ENCODE measurements at places on chromosomes 6 and 20. TPM values are rescaled to one million over a fixed set of nuclear protein-coding genes. Genes with fewer than 3 reads are reported as not detected.
A peak's percentile ranks its signal among the peaks of the same experiment; 100 is the strongest.

Gene BPIFB4
- total RNA-seq: not detected

- no peak for DNase-seq
Observed at GRCh38 chr6:127031511-127031910, 87.0 kb upstream of the RSPO3 start.

DNA sequence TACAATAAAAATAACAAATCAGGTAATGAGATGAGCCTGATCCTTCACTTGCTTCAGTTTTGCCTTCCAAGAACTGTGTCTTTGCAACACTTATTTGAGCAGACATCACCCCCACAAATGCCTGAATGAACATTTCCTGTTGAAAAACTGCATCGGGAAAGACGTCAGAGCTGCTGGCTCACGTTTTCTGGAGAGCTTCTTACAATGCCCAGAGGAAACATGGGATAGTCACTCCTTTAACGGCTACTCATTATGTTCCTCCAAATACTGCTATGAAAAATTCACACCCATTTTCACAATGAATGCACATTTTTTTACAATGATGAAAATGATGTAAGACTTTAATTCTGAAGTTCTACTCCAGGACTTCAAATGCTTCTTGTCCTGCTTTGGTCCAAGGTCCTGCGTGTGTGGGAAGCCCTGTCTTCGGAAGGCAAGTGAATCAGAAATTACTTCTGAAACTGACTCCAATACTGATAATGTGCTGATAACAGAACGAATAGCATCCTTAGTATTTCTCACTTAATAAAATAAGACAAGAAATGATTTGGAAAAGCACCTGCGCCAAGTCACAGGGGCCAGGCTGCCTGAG, 238.0 kb downstream of the ANKRD60 start:
- DNase-seq: peak; percentile 87

Gene CFAP206
- not detected for total RNA-seq

DNA sequence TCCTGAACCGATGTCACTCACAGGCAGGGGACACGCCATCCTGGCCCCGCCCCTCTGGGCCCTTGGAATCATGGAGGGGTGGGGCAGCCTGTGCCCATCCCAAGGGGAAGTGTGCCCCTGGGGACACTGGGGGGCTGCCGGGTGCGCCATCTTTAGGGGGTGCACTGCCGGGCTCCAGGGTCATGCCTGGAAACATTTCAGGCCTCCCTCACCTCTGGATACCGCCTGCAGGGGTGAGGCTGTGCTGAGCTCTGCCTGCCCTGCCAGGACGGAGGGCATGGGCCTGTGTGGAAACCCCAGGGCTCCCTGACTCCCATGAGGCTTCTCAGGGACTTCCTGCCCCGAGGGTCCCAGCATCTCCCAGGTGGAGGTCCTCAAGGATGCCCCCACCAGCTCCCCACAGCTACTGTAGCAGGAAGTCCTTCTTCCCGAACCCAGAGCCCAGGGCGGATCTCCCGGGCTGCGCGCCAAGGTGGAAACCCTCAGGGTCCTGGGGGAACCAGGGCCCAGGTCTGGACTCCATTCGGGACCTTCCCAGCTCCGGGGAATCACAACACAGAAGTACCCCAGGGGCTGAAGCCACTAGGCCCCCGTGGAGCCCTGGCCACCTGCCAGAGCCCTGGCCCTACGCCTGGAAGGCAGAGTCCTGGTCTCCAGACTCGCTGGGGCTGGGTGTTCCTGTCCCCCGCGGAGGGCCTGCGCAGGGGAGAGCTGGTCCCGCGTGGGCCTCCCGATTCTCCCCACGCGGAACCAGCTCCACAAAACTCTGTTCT, 15.6 kb downstream of the CHRNA4 start:
- DNase-seq: no peak

Gene VNN1
- total RNA-seq: under 0.01 TPM

GRCh38 chr6:20404641-20405032, 3.0 kb downstream of the E2F3 start:
- peak; percentile 74 for DNase-seq

DNA sequence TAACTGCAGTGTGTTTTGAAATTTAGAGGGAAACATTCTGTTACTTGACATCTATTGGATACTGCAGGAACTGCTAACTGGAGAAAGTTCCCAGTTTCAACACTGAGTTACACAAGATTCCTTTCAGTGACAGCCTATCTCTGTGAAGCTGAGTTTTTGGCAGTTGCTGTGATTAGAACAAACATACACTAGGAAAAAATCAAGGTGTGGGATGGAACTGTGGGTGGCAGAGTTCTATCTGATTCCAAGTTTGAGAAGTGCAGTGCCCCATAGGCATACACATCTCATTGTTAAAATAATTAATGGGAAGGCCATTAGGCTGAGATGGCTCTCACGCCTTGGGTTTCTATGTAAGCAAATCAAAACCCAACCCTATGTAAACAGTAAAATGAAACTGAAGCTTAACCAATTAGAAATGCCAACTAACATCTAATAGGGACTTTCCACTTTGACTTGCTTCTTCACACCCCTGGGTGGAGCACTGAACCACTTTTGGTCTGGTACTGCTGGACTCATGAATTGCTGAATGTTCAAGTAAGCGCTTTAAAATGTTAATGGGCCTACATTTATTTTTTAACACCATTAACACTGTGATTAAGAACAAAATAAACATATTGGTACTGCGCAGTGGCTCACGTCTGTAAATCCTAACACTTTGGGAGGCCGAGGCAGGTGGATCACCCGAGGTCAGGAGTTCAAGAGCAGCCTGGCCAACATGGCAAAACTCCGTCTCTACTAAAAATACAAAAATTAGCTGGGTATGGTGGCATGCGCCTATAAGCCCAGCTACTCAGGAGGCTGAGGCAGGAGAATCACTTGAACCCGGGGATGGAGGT, 55.2 kb upstream of the TBC1D7 start:
- peak; percentile 69 for DNase-seq

GRCh38 chr20:43809206-43809819, 82.5 kb upstream of the GTSF1L start:
- DNase-seq: no peak

Gene TP53TG5
- total RNA-seq: not detected

DNA sequence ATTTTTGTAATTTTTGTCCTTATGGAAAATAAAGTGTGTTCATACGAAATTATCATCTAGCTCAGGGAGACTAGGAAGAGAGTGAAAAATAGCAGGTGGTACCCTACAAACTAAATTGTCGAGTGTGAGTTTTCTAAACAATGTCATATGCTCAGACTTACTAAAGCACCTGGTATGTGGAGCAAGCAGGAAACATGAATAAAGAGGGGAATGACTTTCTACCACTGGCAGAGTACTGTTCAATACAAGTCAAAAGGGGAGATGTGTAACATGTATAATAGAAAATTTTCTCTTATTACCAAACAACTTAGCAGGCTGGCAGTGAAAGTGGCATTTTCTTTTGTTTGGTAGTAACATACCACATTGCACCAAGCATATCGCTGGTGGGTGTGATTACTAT, 36.1 kb downstream of the CTNNBL1 start:
- peak; percentile 17 for DNase-seq

Gene CCDC170
- total RNA-seq: not detected

DNA sequence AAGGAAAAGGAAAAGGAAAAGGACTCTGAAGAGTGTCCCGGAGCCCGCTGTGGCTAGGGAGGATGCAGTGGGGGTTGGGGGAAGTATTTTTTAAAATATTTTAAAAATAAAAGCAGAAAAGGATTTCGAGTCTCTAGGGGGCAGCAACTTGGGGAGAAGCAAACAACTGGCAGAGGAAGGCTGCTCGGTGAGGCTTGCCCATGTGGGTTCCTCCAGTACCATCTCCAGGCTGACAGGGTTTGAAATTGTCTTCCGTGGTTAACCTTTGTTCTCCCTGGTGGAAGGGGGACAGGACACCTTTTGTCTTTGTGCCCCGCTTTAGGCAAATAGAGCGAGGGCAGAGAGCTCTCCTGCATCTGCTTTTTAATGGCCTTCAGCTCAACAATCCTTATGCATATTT, 60.4 kb upstream of the SNX9 start:
- DNase-seq: no peak

Gene RHAG
- total RNA-seq: not detected

- no peak for DNase-seq
Observed at GRCh38 chr6:34025861-34026260, 120.0 kb downstream of the GRM4 start.

DNA sequence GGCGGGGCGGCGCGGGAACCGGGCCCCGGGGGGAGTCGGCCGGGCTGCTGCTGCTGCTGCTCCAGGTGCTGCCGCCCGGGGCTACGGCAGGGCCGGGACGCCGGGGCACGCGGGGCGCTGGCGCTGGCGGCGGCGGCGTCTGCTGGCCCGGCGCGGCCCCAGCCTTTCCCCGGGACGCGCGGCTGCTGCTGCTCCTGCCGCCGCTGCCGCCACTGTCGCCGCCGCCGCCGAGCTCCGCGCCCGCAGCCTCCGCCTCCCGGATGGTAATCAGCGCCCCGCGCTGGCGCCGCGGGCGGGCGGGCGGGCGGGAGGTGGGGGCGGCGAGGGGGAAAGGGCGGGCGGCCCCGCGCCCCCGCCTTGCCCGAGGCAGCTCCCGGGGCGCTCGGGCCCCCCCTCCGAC, 306 bp downstream of the EBF4 start:
- DNase-seq: no peak

GRCh38 chr20:10718661-10719060, 44.9 kb upstream of the JAG1 start:
- no peak for DNase-seq

Gene MATN4
- 0.24 TPM for total RNA-seq

- DNase-seq: no peak
Observed at GRCh38 chr6:43547222-43547621, 28.6 kb downstream of the XPO5 start.

- no peak for DNase-seq
Observed at GRCh38 chr6:52249078-52249477, 4.8 kb upstream of the IL17F start.

Gene UTRN
- total RNA-seq: 44.9 TPM

Gene DUSP15
- not detected for total RNA-seq

DNA sequence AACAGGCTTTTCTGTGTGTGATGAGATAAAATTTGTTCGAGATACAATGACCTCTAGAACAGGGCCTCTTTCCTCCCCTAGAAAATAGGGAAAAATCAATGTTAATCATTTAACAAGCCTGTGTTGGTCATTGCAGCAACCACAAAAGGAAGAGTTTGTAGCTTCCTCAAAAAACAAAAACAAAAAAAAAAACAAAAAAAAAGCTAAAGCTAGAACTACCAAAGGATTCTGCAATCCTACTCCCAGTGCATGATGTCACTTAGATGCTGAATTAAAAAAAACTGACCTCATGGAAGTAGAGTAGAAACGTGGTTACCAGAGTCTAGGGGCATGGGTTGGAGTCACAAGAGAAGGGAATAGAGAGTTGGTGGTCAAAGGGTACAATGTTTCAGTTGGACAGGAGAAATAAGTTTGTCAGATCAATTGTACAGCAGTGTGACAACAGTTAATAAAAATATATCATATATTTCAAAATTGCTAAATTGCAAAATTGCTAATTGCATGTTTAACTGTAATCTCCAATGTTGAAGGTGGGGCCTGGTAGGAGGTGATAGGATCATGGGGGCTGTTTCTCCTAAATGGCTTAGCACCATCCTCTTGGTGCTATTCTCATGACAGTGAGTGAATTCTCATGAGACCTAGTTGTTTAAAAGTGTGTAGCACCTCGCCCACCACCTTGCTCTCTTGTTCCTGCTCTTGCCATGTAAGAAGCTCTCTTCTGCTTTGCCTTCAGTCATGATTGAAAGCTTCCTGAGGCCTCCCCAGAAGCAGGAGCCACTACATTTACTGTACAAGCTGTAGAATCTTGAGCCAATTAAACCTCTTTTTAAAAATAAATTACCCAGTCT, 163.4 kb upstream of the SIM1 start:
- no peak for DNase-seq

Gene HLA-DQA2
- total RNA-seq: not detected

Gene MAP7
- 39.0 TPM for total RNA-seq

DNA sequence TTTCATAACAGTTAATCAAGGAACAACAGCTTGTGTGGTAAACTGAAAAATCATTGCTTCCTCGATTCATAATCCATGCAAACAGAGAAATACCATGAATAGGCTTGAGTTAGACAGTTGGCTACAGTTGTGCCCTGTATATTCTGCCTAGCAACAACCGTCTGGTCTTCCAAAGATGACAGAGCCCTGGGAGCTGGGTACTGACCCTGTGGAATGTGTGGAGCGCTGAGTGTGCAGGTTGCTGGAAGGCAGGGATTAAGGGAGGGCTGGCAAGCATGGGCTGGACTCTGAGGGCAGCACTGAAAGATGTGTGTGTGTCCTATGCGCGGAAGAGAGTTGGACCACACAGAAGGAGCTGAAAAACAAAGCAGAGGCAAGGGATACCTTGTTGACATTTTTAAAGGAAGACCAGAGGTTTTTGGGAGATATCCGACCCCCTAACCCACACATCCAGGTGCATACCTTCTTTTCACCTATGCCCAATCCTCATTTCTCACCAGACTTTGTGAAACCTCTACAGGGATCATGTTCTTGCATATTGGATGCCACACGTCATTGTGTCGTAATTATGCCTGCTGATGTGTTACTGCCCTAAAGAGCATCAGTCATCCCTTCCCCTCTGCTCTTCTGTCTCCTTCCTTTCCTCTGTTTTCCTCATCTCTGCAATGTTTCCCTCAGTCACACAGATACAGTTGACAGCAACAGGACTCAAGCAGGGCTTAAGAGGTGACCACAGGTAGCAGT, 58.2 kb upstream of the VGLL2 start:
- DNase-seq: peak; percentile 43

Gene ULBP3
- 8.6 TPM for total RNA-seq

DNA sequence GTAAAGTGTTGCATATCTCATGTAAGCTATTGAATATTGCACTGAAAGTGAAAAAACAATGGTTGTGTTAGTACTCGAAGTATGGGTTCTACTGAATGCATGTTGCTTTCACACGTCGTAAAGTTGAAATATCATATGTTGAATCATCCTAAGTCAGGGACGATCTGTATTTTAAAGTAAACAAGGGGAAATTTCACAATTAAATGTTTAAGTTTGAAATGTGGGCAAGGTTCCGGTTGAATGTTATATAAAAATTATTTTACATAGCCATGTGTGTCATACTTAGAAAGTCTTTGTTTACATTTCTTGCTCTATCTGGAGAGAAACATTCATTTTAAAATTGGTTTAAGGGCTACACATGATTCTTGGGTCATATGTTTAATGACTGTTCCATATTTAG, 76.8 kb downstream of the AKAP7 start:
- no peak for DNase-seq

DNA sequence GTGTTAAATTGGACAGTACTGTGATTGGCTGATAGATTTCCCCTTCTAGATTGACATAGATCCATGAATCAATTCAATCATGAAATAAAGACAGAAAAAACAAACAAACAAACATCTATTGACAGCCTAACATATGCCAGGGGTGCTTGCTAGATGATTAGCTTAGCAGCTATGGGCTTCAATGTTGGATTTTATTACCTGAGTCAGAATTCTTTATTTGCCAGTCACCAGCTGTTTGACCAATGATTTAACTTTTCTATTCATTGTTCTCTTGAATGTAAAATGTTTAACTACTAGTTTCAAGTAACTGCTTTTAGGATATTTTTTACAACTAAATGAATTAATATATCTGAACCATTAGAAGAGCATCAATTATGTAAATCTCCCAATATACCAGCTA, 901.3 kb upstream of the CITED2 start:
- peak; percentile 19 for DNase-seq

Gene WFDC10B
- total RNA-seq: not detected

- peak; percentile 35 for DNase-seq
Observed at GRCh38 chr20:51014797-51015722, 7.8 kb downstream of the KCNG1 start.

Gene SMIM13
- 12.3 TPM for total RNA-seq
